Kidney capillary endothelial cell (primary cell): ENCODE measurements at places on chromosomes 11 and 22.

- no peak for DNase-seq
Measured at GRCh38 chr11:41256041-41256440, 203.4 kb downstream of the LRRC4C start.

DNA sequence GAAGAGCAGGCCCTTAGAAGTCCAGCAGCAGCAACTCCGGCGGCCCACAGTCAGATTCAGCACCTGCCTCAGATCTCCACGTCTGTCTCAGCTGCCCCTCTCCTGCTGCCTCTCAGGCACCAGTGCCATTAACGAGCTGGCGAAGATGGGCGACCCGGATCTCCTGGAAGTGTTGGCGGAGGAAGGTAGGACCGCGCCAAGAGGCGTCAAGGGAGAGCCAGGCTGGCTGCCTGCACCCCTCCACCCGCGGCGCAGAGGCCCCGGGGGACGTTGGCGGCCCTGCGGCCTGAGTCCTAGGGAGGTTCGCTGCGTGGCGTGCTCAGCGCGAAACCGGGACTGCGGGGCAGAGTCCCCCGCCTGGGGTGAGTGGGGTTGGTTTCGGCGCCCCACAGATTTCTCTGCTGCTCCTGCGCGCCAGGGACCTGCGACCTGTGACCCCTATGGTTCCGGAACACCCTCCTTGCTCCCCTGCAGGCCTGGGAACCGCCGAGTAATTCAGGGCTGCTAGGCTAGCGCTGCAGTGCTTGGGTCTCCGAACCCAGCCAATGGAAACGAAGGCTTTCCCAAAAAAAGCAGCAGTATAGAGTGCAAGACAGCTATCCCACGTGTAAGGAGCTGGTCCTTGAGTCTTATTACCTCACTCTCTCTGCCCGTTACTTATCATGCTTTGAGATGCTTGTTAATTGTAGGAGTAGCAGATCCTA, 615 bp downstream of the ANO5 start:
- DNase-seq, result no peak

- DNase-seq, result no peak
Measured at GRCh38 chr22:25395915-25396314, 168.6 kb upstream of the GRK3 start.

GRCh38 chr11:84922836-84923235, 704.3 kb downstream of the DLG2 start:
- no peak for DNase-seq

DNA sequence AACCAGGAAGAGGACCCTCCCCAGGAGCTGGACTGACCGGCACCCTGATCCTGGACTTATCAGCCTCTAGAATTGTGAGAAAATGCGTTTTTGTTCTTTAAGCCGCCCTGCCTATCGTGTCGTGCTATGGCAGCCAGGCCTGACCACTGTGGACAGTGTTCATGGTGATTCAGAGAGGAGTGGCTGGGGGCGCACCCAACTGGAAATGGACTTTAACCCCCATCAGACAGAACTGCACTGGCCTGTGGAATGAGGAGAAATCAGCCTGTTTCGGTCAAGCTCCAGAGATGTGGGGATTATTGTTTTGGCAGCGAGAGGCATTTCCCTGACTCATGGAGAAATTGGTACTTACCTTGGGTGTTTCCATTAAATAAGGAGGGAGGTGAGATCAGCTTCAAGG, 1437.8 kb downstream of the BRD1 start:
- DNase-seq, result no peak

DNA sequence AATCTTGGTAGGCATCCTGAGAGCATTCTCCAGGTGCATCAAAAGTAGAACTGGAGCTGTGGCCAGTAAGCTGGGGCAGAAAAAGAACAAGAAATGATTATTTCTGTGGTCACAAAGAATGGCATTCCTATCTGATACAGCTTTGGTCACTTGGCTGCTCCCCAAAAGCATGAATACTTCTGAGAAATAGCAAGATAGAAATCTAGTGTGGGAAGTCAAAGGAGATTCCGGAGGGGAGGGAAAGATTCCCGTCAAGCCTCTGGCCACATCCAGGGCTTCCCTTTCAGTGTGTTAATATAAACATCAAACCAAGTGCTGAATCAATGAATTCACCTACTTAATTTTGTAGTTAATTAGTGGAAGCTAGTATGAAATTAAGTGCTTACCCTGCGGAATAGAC, 1185.4 kb downstream of the LRRC4C start:
- no peak for DNase-seq

GRCh38 chr11:115528225-115528624, 24.0 kb upstream of the CADM1 start:
- DNase-seq, result no peak

GRCh38 chr11:123180166-123180565, 14.9 kb downstream of the CLMP start:
- no peak for DNase-seq

DNA sequence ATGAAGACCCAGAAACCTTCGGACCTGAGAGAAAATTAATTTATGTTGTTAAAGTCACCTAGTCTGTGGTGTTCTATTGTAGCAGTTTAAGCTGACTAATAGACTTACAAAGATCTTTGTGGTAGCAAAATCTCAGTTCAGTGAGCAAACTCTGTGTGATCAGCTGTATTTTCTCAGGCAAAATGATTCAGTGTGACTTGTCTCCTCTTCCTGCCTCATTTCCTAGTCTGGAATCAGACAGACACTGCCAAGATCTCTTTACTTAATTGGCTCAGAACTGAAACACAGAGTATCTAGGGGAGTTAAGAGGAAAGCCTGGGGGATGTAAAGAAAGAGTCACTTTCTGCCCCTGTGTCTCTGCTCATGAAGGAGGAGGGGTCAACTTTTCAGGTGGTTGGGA, 564.7 kb downstream of the KCNA4 start:
- DNase-seq, result peak; percentile 86

- no peak for DNase-seq
Measured at GRCh38 chr11:12269446-12270214, 107.7 kb upstream of the PARVA start.

DNA sequence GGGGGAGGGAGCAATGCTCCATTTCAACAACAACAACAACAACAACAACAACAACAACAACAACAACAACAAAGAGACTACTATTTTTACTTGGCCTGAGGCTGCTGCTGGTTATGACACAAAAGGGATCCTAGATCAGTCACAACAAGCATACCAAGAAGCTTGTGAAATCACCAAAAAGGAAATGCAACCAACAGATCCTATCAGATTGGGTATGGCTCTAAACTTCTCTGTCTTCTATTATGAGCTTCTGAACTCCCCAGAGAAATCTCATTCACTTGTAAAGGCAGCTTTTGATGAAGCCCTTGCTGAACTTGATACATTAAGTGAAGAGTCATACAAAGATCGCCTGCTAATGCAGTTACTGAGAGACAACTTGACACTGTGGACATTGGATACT, 10.5 kb upstream of the MS4A2 start:
- no peak for DNase-seq

- no peak for DNase-seq
Measured at GRCh38 chr11:48093323-48093722, 113.0 kb downstream of the PTPRJ start.

GRCh38 chr11:71566081-71566620, 788 bp downstream of the KRTAP5-10 start:
- peak; percentile 36 for DNase-seq

DNA sequence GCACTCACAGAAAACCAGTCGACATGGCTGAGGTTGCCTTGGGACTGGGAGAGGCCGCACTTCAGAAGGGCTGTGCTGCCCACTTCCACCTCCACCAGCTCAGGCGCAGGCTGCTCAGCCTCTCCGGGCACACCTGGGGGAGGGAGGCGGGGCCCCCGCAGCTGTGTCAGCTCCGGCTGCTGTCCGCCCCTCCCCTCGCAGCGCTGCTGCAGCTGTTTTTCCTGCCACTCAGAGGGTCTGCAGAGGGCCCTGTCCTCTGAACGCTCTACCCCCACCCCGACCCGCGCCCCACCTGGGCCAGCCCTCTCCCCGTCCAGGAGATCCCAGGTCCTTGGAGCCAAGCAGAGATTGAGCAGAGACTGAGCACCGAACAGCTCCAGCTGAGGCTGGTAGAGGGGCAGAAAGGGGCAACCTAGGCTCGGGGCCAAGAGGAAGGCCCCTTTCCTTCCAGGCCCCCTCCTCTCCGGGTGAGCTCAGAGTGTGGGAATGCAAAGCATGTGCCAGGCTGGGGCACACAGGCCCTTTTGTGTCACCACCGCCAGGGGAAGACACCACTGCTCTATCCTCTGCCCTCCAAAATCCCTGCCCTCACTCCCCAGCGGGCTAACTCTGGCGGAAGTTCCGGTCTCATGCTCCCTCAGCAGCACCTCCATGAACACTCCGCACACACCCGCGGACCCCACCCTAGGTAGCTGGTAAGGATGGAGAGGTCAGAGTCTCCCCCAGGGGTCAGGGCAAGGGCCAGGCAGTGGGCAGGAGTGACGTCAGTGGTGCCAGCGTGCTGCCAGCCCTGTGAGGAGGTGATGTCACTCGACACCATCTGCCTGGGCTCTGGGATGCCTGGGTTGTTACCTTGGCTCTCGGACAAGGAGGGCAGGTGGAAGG, 1.6 kb downstream of the MCAM start:
- peak; percentile 53 for DNase-seq

DNA sequence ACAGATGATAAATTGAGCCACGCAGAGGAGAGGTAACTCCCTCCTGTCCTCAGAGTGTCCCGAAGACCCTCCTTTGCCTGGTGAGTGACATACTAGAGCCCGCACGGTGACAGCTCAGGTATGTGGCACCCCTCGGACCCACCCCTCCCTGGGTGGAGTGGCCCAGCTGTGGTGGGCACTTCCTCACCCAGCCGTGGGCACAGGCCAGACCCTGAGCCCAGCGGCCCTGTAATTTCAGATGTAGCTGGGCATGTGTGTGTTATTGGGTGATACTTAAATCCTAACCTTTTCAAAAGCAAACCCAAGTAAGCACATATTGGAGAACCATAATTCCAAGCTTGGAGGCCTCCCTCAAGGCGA, 93.2 kb downstream of the WNT7B start:
- no peak for DNase-seq

DNA sequence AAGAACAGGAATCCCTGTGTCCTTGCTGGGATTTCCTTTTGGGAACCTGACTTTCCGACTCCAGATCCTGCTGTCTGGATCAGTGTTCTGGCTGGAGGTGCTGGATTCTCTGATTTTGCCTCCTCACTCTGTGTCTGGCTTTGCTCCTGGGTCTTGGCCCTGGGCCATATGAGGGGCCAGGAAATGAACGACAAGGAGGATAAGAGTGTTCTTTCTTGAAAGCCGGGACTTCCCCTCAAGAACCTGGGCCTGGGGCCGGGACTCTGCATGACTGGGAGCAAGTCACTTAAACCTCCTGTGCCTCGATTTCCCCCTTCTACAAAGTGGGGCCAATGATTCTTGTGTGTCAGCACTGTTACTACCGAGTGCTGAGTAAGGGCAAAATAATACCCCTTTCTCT, 2.9 kb upstream of the MYO7A start:
- DNase-seq, result no peak

- DNase-seq, result no peak
Measured at GRCh38 chr11:133058501-133058900, 473.8 kb downstream of the OPCML start.

GRCh38 chr22:20499769-20500168, 4.2 kb upstream of the KLHL22 start:
- DNase-seq, result no peak

DNA sequence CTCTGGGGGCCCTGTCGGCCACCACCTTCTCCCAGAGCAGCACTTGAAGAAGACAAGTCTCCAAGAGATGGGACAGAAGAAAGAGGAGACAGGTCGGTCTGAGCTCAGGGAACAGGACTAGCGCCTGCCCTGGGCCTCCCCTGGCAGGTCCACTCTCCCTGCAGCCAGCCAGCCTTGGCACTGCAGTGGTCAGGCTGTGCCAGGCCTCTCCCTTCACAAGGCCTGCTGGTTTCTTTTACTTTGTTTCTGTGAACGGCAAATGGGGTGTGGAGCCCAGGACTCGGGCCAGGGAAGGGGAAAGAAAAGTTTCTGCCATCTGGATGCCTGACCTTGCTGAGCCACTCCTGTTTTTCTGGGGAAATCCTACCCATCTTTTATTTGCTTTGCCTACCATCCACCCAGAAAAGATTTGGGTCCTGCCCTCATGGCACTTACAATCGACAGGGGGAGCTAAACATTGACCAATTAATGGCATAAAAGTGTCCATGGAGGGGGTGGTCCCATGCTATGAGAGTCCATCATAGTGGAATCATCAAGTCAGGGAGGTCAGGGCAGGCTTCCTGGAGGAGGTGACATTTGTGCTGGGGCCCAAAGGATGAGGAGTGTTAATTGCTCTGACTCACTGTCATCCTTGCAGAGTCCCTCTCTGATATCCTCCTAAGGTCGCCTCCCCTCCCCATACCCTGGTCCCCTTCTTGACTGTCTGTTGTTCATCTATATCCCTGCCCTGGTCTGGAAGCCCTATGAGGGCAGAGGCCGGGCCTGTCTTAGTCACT, 65.2 kb downstream of the NFAM1 start:
- no peak for DNase-seq

- DNase-seq, result no peak
Measured at GRCh38 chr22:37330200-37331033, 48.1 kb downstream of the CYTH4 start.
